Left forelimb (tissue), 1 donor: ENCODE measurements at places on chromosomes 3 and 15.

GRCh38 chr15:82651708-82652107 is 4.5 kb upstream of the CPEB1 start:
- DNase-seq = no peak

GRCh38 chr3:186978712-186979111 is 48.4 kb downstream of the ST6GAL1 start:
- DNase-seq = no peak

DNA sequence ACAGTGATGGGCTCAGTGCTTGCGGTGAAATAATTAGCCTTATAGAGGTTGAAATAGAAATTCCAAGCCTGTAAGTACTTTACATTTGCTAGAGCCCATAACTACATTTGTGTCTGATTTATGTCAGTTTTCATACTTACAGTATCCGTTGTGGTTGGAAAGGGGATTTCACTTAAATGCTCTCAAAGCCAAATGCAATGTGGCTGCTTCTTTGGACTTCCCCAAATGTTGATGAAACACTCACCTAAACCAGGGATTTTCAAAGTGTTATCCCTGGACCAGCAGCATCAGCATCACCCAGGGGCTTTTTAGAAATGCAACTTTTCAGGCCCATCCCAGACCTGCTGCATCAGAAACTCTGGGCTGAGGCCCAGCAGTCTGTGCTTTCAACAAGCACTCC is 378.7 kb downstream of the MCTP2 start:
- no peak for DNase-seq

GRCh38 chr3:149575213-149575960 is 82.4 kb downstream of the WWTR1 start:
- no peak for DNase-seq

- no peak for DNase-seq
These were observed 5.4 kb downstream of the NBEAL2 start for GRCh38 chr3:46984591-46985459.

GRCh38 chr3:125367403-125368230 is 7.5 kb downstream of the ZNF148 start:
- no peak for DNase-seq

DNA sequence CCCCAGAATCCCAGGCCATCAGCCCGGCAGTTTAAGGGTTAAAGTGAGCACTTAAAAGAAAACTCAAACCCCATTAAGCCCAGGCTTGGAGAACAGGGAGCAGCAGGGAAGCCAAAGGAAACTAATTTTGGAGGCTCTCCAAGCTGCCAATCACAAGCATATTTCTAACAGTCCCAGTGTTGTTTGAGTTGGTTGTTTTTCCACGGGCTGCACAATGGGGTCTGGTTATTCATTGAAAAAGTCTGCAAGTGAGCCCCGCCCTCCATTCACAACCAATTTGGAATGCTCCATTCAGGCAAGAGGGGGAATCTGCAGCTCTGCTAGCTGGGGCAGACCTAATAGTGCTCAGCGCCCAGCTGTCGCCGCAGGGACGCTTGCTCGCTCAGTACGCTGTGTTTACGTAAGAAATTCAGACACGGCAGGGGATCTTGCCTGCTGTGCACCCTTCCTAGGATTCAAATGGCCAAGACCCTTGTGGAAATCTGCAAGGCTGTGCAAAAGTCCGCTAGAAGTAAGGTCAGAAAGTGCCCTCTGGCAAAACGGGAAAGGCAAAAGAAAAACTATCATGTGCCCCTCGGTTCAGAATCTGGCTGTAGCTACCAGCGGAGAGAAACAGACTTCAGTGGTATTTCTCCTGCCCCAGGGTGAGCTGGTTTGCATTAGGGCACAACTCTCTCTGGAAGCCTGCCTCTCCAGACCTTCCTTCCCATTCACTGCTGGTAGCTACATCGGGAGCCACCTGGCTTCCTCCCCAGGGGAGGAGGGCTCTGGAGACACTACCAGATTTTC is 11.0 kb downstream of the ETV5 start:
- peak; percentile 81 for DNase-seq

DNA sequence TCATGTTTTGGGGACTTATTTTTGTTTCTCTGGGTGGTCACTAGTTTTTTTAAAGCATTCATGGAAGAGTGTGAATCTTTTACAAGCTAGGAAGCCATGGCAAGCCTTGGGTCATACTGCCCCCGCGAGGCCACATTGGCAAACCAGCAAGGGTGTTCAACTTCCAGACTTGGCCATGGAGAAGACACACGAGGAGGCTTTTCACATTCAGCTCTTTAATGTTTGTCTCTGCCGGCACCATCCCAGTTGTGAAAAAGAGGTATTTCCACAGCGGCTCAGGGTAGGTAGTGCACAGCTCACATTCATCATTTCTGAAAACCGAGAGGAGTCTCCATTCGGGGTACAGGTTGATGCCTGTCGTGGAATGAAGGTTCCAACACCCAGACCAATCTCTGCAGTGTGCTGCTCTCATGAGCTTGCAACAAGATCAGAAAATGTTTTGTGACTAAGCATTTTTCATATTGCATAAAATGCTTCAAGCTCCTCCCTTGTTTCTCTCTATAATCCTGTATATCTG is 7.7 kb downstream of the CCR5 start:
- no peak for DNase-seq

DNA sequence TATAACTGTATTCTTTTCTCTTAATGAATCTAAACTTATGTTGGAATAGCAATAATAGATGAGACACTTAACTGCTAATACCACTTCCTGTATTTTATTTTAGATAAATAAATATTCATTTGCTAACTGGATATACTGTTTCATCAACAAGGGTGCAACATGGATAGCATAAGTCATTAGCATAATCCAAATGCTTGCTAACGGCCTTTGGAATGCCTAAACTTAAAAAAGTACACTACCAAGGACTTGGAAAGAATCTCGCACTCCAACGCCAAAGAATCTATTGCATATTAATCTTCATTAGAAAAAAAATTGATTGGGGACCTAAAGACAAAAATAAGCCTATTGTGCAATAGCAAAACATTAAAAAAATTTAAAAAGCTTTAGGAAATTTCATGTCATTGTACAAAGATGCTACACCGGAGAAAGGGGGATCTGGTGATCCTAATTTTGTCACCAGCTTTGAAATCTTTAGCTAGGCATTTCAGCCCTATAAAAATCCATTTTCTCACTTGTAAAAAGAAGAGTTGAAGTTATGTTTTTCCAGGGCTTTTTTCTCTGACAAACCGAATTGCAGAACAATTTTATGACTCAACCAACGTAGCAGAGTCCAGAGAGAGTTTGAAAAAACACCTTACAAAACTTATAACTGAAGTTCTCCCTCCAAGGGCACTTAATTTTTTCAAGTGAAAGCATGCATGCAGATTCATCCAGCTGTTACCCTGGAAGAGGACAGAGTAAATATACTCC is 4.1 kb downstream of the VGLL3 start:
- DNase-seq = no peak

GRCh38 chr3:194781617-194782016 is 95.9 kb downstream of the FAM43A start:
- DNase-seq = no peak

GRCh38 chr3:69970827-69971226 is 28.7 kb upstream of the SAMMSON start:
- no peak for DNase-seq

GRCh38 chr3:14606669-14607339 is 44.8 kb upstream of the CCDC174 start:
- DNase-seq = no peak

GRCh38 chr3:43366885-43367284 is 80.5 kb downstream of the SNRK start:
- no peak for DNase-seq

DNA sequence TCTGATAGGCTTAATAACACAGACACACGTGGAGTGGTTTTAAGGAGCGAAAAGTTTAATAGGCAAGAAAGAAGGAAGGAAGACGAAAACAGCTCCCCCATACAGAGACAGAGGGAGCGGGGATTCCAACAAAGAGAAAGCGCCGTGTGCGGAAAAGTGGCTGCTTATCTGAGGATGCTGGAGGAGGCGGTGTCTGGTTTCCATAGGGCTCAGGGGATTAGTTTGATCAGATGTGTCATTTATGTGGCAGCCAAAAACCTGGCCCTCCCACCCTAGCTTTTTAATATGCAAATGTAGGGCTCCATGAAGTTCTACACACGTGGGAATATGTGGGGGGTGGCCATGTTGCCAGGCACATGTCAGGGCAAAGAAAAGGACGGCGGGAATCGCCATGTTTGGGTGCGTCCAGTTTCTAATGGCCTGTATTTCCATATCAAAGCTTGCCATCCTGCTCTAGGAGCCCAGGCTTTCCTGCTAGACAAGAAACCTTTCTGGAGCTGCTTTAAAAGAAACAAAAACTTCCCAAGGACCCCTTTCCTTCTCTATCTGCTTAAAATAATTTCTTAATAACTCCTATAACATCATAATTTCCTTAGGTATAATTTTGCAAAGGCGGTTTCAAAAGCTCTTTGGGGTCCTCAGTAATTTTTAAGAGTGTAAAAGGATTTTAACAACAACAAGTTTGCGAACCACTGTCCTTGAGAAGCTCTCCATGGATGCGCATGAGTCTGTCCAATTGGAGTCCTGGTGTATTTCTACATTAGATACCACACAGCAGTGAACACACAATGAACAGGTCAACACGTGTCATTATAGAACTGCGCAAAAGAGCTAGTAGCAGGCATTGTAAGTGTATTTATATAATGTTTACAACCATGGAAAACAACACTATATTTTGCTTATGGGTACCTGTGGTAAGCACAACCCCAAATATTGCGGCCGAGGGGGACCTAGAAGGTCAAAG is 622 bp upstream of the ZNF589 start:
- no peak for DNase-seq
